ENCODE measurements at places on chromosomes 2 and 18.

DNA sequence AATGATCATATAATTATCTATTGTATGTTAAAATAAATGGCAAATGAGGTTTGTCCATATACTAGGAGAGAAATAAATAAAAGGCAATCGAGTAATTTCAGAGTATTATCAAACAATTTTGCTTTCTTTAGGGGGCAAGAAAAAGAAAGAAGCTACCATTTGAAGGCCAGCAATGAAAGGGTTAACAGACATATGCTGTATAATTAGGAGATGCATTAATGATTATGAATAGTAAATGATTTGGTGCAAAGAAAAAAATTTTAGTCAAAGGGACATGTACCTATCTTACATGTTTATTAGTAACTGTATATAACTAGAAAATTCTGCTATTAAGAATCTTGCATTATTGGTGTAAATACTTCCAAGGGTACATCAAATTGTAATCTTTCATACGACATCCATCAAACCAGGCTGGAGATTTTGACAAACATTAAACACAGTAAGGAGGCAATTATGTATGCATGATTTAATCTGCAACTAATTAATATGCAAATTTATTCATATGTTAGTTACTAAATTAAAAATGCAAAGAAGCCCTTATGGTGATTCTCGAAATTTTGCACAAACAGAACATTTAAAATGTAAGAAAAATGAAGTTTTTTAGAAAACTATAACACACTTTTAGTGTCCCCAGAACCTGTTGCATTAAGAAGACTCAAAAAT is 251.4 kb downstream of the TCF4 start:
- no peak for DNase-seq

- DNase-seq = no peak
Measured at GRCh38 chr18:67476585-67476984, 39.9 kb downstream of the DSEL start.

DNA sequence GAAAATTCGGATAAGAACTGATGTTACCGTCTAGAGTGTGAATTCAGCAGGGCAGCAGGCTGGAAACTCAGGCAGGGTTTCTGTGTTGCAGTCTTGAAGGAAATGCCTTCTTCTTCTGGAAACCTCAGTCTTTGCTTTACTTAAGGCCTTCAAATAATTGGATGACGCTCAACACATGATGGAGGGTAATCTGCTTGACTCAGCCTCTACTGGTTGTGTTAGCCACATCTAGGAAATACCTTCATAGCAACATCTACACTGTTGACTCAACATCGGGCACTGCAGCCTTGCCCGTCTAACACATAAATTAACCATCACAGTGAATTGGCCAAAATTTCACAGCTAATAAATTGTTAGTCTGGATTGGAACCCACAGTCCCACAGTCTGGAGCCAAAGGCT is 37.2 kb downstream of the YPEL5 start:
- no peak for DNase-seq

GRCh38 chr18:3747176-3747973 is 297.4 kb downstream of the TGIF1 start:
- DNase-seq = no peak

DNA sequence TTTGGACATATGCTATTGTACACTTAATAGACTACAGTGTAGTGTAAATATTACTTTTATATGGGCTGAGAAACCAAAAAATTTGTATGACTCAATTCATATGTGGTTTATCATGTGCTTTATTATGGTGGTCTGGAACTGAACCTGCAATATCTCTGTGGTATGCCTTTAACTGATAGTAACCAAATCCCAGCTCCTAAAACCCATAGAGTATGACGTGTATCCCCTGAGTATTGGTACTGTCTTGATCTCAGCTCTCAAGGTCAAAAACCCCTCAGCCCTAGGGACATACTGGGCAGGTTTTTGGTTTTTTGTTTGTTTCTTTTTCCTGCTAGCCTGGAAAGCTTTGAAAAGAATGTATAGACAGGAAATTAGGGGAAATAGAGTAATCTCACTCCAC is 42.2 kb upstream of the ARHGAP15 start:
- no peak for DNase-seq

GRCh38 chr2:68217729-68218128 is 34.6 kb downstream of the PPP3R1 start:
- DNase-seq = no peak

- DNase-seq = no peak
Measured at GRCh38 chr2:172726172-172726735, 9.4 kb upstream of the RAPGEF4 start.

DNA sequence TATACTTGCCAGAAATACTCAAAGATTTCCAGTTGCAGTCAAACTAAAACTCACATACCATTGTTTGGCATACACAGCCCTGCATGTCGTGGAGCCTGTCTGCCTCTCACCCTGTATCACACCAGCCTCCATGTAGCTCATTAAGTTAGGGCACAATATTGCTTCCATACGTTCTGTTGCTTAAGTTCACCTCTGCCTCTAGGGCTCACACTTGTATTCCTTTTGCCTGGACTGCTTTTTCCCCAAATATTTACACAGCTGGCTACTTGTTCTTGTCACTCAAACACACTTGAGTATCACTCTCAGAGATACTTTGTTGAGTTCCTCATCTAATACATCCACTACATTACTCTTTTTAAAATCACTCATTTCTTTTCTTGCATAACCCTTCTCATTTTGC is 83.1 kb downstream of the PTH2R start:
- DNase-seq = no peak

DNA sequence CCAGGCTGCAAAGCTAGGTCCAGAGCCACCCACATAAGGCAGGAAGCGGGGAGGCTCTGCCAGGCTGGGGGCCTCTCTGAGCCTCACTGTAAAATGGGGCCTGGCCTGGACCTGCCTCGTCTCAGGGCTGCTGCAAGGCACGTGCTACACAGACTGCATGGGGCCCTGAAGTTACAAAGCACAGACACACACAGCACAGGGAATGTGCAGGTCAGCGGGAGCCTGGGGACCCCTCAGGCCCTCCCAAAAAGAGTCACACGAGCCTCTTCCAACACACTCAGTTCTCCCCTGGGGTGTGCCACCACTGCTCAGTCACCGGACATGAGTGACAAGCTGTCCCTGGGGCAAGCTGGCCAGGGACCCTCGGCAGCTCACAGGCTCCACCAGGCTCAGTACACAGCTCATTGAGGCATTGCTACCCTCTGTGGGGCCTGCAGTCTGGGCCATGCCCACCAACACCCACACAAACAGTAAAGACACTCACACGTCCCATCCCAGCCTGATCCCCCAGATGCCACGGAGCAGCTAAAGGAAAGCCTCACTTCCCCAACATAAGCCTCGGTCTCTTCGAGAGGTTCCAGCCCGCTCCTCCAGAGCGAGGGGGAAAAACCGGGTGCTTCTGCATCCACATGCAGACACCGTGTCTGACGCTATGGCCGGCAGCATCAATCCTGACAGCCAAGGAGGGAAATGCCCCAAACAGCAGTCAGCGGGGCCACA is 33.7 kb downstream of the BOK start:
- DNase-seq = no peak

- no peak for DNase-seq
Measured at GRCh38 chr2:355773-356172, 67.9 kb upstream of the ALKAL2 start.

DNA sequence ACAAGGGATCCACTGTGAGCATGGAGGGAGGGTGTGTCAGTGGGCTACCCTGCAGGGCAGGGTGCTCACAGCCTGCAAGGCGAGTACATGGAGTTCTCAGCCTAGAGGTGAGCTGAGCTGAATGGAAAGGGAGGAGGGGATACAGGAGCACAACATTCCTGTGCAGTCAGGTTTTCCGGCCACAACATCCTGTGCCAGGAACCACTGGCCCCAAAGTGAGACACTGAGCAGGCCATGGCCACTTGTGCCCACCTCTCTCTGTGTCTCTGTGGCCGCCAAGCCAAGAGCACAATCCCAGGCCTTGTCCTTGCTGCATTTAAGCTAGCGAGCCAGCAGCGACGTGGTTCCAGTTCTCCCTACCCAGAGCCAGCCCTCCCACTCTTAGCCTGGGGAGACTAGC is 6.1 kb downstream of the DOK1 start:
- no peak for DNase-seq

Data from activated naive CD4-positive, alpha-beta T cell (primary cell).